ENCODE measurements at places on chromosomes 3 and 15. TPM values are rescaled to one million over a fixed set of nuclear protein-coding genes. Genes with fewer than 3 reads are reported as not detected.

Gene RAB43
- total RNA-seq: 5.1 TPM

Gene REC114
- total RNA-seq: not detected

Gene TMCO5A
- total RNA-seq: 0.49 TPM

Gene CD80
- total RNA-seq: not detected

Gene TRMT10C
- 26.2 TPM for total RNA-seq

Gene SI
- not detected for total RNA-seq

Gene GNL3
- 325 TPM for total RNA-seq

Gene ABI3BP
- 108 TPM for total RNA-seq

Gene KNL1
- 1.3 TPM for total RNA-seq

Gene FAM107A
- 0.54 TPM for total RNA-seq

Gene C3orf18
- 13.3 TPM for total RNA-seq

Gene UBP1
- 40.1 TPM for total RNA-seq

Gene ACTRT3
- total RNA-seq: 4.3 TPM

Gene NANOGP8
- not detected for total RNA-seq

Gene GOLGA6L7
- total RNA-seq: not detected

Gene SETMAR
- total RNA-seq: 12.6 TPM

Gene ZDHHC23
- 3.3 TPM for total RNA-seq

Gene GOLGA8S
- under 0.01 TPM for total RNA-seq

Gene XCR1
- total RNA-seq: not detected

Gene SUSD5
- 2.9 TPM for total RNA-seq

Gene NUDT16
- total RNA-seq: 11.5 TPM

Gene CFAP100
- not detected for total RNA-seq

Gene C3orf70
- total RNA-seq: 1.1 TPM

Gene SAMMSON
- not detected for total RNA-seq

Gene CPLX3
- total RNA-seq: not detected

Gene CPNE4
- total RNA-seq: not detected

Gene TNIK
- 24.2 TPM for total RNA-seq

Gene SERINC4
- total RNA-seq: not detected

Gene CFAP44
- total RNA-seq: 11.0 TPM

All from fibroblast of the aortic adventitia (primary cell).